ENCODE measurements at places on chromosomes 12 and 14.

- no peak for DNase-seq
Observed at GRCh38 chr14:80017795-80018194, 193.5 kb downstream of the DIO2 start.

GRCh38 chr14:104345621-104346462, 207.5 kb downstream of the KIF26A start:
- no peak for DNase-seq

GRCh38 chr12:59717436-59717835, 121.6 kb downstream of the SLC16A7 start:
- no peak for DNase-seq

DNA sequence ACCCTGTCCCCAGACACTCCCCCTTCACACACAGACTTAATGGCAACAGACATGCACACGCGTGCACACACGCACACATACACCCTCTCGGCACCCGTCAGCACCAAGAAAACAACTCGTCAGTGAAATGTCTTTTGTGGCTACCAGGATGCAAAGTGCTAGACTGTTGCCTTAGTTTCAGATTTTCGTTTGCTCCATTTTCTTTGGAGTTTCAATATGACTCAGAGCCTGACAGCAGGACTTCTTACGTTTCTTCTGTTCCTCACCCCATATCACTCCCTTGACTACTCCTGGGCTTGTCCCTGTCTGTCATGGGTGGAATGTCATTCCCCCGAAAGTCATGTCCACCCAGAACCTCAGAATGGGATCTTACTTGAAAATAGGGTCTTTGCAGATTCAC, 182.9 kb downstream of the GLT1D1 start:
- no peak for DNase-seq
